ENCODE measurements at places on chromosomes 5 and 9. TPM values are rescaled to one million over a fixed set of nuclear protein-coding genes. Genes with fewer than 3 reads are reported as not detected.

GRCh38 chr5:169944115-169944514 lies 36.2 kb downstream of the INSYN2B start:
- H3K4me3 ChIP-seq, result no peak overlapping the region
- no peak for DNase-seq

DNA sequence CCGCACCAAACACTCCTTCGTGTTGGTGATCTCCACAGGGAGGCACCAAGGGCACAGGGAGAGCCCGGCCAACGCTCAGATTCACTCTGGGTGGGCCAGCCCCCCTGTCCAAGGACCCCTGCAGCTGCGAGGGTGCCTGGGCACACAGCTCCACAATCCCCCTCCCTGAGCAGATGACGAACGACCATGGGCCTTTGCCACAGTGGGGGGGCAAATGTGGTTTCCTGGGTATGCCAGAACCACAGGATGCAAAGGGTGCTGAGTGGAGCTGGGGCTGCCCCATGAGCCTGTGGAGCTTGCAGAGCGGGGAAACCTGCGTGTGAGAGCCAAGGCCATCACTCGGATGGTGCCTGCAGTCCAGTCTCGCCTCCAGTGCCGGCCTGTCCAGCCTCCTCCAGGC lies 31.0 kb downstream of the LPCAT1 start:
- H3K4me3 ChIP-seq, result no peak overlapping the region
- H3K4me1 ChIP-seq, result peaks cover 78% of the 10 kb centered on the region
- peak; percentile 63 for DNase-seq
- H3K36me3 ChIP-seq, result peaks cover 6% of the 10 kb centered on the region
- H3K27me3 ChIP-seq, result no peaks in the 10 kb centered on the region
- peak overlapping the region; percentile 29 for H3K27ac ChIP-seq

DNA sequence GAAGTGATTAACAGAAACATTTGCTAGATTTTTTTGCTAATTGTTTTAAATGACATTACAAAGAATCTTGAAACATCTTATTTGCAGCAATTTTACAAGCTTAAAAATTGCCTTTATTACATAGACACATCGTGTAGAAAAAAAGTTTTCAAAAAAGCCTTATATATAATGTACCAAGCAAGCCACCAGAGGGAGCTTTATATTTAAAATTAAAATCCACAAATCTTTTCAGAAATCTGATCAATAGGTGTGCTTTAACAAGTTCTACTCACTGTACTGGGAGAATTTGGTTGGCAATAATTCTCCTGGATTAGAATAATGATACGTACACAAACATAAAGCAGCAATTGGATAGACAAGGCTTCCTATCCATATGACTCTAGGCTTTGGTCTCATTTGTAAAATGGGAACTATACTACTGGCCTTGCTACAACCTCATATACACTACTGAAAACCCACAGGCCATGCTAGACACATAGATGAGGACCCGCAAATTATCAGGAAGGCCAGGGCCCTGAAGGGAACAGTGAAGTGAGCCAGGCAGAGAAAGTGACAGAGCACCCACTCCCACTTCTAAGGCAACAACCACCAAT lies 4.8 kb downstream of the PSMB7 start:
- H3K27me3 ChIP-seq, result no peaks in the 10 kb centered on the region
- H3K27ac ChIP-seq, result no peak overlapping the region
- H3K4me1 ChIP-seq, result peaks cover 7% of the 10 kb centered on the region
- H3K36me3 ChIP-seq, result peaks cover 10% of the 10 kb centered on the region
- H3K4me3 ChIP-seq, result no peak overlapping the region
- no peak for DNase-seq

- H3K27ac ChIP-seq, result no peak overlapping the region
- peaks cover 73% of the 10 kb centered on the region for H3K36me3 ChIP-seq
- H3K4me1 ChIP-seq, result no peaks in the 10 kb centered on the region
- no peak for DNase-seq
Measured at GRCh38 chr9:125341566-125341965, 79.9 kb downstream of the GAPVD1 start.

DNA sequence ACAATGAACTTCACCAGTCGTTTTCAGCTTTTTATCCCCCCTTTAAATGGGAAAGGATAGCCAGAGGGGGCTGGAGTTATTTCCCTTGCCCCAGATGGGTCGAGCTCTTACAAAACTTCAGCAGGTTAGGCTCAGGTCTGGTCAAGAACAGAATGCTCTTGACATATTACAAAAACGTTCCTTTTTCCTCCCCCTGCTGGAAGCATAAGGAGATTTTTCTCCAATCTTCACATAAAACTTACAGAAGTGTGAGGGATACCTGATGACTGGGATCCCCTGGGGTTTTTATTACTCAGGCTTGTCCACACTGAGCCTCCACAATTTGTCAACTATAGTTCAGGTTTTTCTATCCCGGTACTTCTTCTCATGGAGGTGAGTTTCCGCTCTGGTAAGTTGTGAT lies 60.8 kb downstream of the CSF2 start:
- no peak overlapping the region for H3K27ac ChIP-seq
- no peak for DNase-seq
- H3K4me3 ChIP-seq, result no peak overlapping the region

PNPLA7 gene
- total RNA-seq, result 18.8 TPM

PCDHB7 gene
- total RNA-seq, result not detected
